ENCODE measurements at places on chromosomes 7 and 10.
A peak's percentile ranks its signal among the peaks of the same experiment; 100 is the strongest.

DNA sequence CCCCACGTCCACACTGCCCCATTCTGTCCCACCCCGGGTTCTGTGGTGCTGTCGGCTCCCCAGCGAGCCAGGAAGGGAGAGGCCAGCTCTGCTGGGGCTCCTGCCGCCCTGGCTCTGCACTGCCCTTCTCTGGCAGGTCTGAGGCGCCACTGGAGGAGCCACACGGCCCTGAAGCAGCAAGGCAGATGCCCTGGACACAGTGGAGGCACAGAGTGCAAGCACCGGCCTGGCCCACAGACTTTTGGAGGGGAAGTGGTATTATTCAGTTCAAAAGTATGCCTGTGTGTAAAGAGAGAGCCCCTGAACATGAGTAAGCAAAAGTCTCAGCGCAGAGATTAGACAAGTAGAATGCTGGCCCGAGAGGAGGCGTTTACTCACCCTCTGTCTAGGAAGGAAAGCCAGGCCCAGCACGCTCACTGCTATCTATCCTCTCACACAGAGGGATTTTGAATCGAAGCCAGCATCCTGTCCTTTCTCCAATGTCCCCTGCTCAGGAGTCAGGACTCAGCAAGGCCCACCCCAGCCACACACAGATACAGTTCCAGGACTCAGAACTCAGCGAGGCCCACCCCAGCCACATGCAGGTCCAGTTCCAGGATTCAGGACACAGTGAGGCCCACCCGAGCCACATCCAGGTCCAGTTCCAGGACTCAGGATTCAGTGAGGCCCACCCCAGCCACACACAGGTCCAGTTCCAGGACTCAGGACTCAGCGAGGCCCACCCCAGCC, 115.0 kb downstream of the EGFR start:
- no peak for DNase-seq

- no peak for DNase-seq
Observed at GRCh38 chr7:48443051-48443450, 271.8 kb downstream of the ABCA13 start.

DNA sequence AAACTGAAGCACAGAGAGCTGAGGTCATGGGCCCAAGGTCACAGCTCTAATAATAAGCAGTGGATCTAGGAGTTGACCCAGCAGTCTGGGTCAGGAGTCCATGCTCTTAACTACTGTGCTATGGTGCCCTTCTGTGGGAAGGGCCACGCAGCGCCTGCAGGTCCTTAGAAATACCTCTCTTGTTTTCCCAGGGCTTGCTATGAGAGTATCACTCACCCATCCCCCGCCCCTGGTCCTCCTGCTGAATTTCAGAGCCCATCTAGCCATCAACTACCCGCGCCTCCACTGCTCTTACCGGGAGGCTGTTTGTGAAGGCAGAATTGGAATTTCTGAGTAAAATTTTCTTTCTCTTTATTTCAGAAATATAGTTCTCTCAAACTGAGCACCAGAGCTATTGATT, 27.3 kb upstream of the CRHR2 start:
- no peak for DNase-seq

DNA sequence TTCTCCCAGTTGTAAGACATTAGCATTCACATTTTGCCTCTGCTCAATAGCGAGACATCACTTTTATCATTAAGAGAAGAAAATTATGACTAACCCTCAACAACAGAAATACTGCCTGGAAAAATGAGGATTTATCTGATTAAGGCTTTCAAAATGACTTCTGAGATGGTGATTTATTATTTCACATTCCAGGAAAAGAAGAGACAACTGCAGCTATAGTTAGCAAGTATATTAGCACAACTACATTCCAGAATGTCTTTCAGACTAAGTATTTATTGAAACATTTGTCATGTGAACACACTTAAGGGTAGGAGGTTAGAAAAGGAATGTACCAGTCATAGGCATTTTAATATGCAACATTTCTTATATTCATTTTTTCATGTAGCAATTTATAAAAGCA, 162.0 kb downstream of the IQUB start:
- DNase-seq: no peak

- no peak for DNase-seq
Observed at GRCh38 chr7:93948106-93948505, 26.6 kb downstream of the GNG11 start.

GRCh38 chr10:24556750-24557742, 166.6 kb downstream of the ARHGAP21 start:
- DNase-seq: peak; percentile 11

GRCh38 chr10:55224007-55224781, 423.2 kb upstream of the PCDH15 start:
- DNase-seq: no peak

DNA sequence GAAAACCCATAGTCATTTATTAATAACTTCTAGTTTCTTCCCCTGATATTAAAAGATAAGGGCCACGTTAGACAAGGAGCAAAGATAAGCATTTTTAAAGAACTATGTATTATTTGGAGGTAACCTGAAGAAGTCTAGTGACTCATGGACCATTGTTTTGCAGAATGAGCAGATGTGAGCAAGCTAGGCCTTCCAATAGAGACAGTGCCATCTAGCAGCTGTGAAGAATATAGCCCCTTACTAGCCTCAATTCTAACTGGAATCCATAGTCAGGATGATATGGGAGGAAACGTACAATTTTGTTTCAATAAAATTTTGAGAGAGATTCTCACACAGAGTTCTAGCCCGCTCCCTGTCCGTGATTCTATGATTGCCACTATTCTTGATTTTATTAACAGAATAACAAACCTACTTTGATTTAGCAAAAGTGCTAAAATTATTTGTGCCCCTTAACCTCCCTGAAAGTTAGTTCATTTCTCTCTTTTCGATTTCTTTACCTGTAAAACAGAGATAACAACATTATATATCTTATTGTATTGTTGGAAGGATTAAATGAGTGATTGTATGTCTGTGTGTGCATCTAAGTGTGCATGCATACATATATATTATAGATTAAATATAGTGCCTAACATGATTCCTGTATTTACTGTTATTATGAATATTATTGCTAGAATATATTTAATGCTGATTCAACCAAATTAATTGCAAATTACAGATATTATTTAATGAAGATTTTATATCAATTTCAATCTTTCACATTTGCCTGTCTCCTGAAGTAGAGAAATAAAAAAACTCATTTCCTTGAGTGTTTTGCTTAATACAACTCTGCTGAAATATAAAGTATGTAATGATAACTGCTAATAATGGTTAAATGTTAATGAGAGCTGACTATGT, 22.7 kb downstream of the FAM237B start:
- no peak for DNase-seq

GRCh38 chr10:5457741-5458140, 41.6 kb downstream of the CALML5 start:
- no peak for DNase-seq

GRCh38 chr7:41097501-41097900, 605.4 kb downstream of the INHBA start:
- no peak for DNase-seq

- no peak for DNase-seq
Observed at GRCh38 chr7:48899932-48900331, 24.4 kb upstream of the CDC14C start.

DNA sequence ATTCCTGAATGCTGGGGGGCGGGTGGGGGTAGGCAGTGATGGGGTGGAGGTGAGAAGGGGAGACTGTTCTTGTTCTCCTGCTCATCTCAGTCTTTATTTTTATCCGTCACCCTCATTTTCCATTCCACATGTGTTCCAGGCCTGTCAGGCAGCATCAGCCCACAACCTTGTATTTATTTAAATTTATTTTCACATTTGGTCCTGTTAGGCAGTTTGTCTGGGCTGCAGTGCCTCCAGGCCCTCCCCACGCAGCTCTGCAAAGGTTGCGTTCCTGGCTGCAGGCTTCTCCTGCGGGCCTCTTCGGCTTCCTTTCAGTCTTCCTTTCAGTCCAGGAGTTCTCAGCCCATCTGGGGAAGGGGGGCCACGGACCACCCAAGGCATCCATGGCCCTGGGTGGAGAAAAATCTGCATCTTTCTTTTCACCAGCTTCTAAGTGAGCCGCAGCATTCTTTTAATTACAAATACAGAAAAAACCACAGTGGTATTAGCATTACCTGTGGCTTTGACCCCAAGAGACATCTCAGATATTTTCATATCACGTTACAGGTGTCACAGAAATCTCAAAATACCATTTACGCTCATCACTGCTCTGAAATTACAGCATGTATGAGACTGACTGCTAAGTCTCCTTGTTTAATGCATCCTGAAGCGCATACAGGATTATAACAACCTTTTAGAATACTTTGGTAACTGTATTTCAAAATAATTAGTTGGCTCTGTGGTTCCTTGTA, 94.0 kb downstream of the C10orf105 start:
- no peak for DNase-seq

GRCh38 chr10:53528974-53529373, 756.4 kb upstream of the MBL2 start:
- no peak for DNase-seq

DNA sequence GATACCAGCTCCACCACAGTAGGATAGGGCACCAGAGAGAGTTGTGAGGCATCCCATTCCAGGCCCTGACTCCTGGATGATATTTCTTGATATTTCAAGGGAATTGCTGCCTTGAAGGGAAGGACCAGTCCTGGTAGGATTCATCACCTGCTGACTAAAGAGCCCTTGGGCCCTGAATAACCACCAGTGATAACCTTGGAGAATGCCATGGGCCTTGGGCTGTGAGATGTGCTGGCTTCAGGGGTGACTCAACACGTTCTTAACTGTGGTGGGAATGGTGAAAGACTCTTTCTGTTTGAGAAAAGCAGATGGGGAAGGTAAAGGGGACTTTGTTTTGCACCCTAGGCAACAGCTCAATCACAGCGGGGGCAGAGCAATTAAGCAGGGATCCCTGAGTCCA, 21.4 kb upstream of the ASZ1 start:
- DNase-seq: no peak

GRCh38 chr10:110471566-110472139, 26.1 kb upstream of the DUSP5 start:
- DNase-seq: no peak

DNA sequence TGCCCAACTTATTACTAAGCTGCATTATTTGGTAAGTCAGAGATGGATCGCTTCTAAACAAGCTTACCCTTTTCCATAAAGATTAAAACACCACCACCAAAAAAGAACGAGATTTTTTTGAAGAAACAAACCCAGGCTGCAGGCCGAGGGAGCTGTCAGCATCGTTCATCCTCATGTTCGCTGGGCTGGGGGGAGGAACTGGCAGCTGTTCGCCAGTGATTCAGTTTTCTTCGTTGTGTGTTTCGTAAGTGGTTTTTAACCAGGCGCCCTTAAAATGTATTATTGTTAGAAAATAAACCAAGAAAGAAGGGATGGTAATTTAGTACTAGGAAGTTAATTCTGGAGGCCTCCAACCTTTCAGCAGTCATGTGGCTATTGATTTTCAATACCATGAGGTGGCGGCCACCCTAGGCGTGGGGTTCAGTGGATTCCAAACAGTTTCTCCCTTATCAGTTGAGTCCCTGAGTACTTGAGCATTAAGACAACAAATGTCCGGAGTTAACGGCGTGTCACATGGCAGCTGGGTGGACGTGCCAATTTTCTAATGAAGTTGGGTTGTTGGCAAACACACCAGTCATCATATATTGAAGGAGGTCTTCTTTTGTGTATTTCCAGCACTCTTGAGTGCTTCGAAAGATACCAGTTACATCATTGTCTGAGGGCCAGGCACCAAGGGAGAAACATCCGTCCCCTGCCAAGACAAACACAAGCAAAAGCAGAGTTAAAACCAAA, 173.2 kb downstream of the EBF3 start:
- no peak for DNase-seq

GRCh38 chr7:125529249-125529648, 599.6 kb upstream of the POT1 start:
- no peak for DNase-seq

DNA sequence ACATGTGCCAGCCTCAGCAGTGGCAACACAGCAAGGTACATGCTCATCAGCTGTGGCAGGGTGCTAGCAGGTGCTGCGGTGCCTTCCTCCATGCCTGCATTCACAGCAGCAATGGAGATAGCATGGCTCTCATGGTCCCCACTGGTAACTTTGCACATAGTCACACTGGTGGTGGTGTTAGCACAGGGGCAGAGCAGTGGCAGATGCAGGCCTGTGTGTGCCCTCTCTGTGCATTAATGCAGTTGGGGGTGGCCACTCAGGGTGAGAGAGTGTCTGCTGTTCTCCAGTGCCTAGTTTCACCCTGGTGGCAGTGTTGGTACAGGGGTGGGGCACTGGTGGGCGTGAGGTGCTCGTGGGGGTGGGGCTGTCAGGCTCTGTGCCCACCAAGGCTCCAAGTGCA, 17.7 kb upstream of the PPP1R3A start:
- DNase-seq: no peak

- DNase-seq: no peak
Observed at GRCh38 chr10:70967591-70968587, 79.5 kb upstream of the PCBD1 start.

DNA sequence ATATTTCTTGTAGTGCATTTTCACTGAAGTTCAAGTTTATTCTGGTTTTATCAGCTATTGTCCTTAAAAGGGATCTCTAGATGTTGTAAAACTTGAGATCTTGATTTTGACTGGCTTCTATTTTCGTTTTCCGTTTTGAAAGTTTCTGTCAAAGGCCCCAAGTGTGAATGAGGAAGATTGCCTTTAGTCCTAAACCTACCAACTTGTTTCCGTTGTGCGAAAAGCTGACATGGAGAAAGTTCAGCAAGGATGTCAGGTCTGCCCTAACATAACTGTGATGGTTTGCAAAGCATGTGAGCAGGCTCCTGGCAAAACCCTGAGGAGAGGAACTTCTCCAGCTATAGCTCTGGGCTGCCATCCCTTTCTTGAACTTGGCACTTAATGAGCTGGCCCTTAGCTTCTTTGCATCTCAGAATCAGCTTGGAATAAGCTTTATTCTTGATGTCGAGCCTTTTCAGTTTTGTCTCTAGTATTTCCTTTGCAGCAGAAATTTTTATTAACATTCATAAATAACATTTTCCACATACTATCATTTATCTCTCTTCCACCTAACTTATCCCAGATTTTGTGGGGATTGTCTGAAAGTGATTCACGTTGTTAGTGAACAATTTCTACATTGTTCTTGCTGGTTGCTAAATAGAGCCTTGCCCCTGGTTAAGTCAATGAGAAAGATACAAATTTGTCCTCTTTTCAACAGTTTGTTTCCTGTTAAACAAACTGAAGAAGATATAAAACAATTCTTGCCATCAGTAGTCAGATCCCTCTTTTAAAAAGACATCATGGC, 559.4 kb downstream of the SUGCT start:
- DNase-seq: no peak

All from stimulated activated CD4-positive, alpha-beta T cell treated with anti-CD3 and anti-CD28 coated beads, Interleukin-4, amount 100 ng/mL, for 24 hours (primary cell).